Stimulated activated CD8-positive, alpha-beta memory T cell treated with anti-CD3 and anti-CD28 coated beads, Interleukin-4, amount 100 ng/mL, for 1 hour (primary cell): ENCODE measurements at places on chromosomes 1 and 21.

GRCh38 chr1:200228486-200228885 is 181.3 kb downstream of the ZNF281 start:
- no peak for DNase-seq

GRCh38 chr1:43238085-43238484 is 31.7 kb upstream of the TMEM125 start:
- DNase-seq: no peak

DNA sequence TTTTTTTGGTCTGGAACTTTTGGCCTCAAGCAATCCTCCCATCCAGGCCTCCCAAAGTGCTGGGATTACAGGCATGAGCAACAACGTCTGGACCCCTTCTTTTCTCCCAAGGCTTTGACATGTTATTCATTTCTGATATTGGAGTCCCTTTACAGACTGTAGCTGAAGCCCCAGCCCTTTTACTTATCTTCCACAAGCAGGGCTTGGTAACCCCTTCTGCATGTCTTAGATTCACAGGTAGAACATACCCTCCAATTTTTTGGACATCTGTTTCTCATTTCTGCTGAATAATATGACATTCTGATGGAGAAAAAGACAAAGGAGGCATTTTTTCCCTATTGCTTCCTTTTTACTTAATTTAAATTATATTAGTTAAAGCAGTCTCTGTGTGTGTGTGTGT is 39.2 kb upstream of the RGS21 start:
- DNase-seq: no peak

GRCh38 chr21:25465263-25465662 is 142.0 kb downstream of the MRPL39 start:
- DNase-seq: no peak

DNA sequence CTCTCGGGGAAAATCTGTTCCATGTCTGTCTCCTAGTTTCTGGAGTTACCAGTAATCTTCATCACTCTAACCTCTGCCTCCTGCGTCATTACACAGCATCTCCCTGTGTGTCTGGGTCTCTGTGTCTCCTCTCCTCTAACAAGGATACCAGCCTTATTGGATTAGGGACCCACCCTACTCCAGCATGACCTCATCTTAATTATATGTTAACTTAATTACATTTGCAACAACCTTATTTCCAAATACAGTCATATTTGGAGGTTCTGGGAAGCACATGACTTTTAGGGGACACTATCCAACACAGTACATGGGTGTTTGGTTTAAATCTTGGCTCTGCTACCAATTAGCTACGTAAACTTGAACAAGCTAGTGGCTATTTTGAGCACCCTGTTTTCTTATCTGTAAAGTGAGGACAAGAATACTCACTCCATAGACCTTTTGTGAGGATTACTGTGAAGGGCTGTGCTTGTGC is 83.9 kb upstream of the SGIP1 start:
- no peak for DNase-seq

DNA sequence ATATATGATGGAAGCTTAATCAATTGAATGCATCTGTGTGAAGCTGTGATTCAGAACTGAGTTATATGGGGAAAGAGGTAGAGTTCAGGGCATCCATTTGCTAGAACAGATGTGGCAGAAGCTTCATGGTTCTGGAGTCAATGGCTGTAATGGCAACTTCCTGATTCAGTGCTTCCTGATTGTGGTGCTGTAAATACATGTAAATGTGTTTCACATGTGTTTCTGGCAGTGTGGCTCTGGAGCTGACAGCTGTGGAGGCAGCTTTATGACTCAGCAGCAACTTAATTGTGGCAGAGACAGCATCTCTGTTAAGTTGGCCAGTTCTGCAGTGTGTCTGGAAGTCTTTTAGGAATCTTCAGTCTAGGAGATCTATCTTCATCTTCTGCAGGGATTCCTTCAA is 226.6 kb upstream of the ZRANB2 start:
- DNase-seq: no peak

GRCh38 chr1:14320986-14321385 is 277.5 kb upstream of the KAZN start:
- no peak for DNase-seq

DNA sequence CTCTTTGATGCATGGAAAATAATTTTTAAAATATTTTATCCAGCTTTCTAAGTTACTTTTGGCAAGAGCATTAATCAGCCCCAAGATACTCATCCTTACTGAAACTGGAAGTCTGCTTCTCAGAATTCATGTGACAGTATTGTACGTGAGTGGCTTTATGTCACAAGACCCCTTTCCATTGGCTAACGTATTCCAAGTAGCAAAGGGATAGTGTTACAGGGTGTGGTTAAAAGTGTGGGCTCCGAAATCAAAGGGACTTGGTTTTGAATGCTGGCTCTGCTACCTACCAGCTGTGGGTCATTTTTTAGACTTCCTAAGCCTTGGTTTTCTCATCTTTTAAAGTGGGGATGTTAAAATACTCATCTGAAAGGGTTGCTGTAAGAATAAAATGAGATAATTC is 91.7 kb downstream of the RHOU start:
- no peak for DNase-seq

GRCh38 chr1:210448297-210448892 is 119.7 kb downstream of the HHAT start:
- no peak for DNase-seq

GRCh38 chr1:65729259-65729658 is 63.4 kb upstream of the PDE4B start:
- DNase-seq: no peak

DNA sequence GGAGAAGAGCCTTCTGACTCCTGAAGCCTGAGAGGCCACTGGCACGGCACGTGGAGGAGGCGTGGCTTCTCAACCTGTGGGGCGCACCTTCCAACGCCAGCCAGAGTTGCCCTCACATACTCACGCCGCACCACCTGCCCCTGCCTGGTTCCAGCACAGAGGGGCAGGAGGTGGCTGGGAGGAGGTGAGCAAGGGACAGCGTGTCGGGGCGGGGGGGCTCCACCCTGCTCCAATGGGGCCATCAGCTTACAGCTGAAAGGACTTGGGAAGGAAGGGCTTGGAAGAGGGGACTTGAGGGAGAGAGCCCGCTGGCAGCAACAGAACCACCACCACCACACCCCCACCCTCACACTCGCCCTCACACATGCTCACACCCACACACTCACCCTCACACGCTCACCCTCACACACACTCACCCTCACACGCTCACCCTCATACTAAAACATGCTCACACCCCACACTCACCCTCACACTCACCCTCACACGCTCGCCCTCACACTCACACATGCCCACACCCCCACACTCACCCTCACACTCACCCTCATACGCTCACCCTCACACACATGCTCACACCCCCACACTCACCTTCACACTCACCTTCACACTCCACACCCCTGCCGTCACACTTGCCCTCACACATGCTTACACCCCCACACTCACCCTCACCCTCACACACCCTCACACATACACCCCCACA is 41.6 kb upstream of the EDN2 start:
- DNase-seq: no peak

GRCh38 chr1:215425138-215425537 is 142.0 kb upstream of the KCTD3 start:
- no peak for DNase-seq

DNA sequence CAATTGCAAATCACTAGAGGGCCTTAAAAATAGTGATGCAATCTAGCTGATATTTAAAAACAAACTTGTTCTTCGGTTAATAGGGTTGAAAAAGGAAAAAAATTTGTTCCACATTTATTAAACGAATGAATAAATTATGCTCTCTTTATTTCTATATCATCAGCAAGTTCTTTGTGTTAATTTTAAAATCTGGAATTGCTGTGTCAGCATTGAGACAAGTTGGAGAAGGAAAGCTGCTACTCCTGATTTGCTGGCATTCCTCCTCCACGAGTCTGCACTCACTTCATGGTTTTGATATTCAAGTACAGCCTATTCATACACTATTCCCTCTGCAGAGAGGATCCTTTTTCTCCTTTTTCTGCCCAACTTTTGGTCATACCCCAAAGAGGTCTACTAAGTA is 117.6 kb downstream of the MRPL39 start:
- no peak for DNase-seq

DNA sequence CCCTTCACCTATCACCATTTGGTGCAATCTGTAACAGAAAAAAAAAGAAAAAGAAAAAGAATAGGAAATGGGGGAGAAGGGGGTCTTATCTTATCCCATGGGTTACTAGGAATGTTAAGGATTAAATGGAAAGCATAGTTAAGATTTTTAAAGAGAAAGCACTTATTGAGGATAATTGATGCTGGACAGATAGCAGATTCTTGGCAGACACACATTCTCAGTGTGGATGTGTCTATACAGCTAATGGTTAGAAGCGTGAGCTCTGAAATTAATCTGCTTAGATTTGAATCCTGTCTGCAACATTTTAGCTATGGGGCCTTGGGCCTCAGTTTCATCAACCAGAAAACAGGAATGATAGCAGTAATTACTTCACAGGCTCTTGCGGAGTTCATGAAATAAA is 67.1 kb downstream of the SSBP3 start:
- no peak for DNase-seq

GRCh38 chr1:171883849-171884248 is 42.6 kb downstream of the DNM3 start:
- no peak for DNase-seq

GRCh38 chr1:173870252-173871075 is 2.3 kb downstream of the ZBTB37 start:
- no peak for DNase-seq

DNA sequence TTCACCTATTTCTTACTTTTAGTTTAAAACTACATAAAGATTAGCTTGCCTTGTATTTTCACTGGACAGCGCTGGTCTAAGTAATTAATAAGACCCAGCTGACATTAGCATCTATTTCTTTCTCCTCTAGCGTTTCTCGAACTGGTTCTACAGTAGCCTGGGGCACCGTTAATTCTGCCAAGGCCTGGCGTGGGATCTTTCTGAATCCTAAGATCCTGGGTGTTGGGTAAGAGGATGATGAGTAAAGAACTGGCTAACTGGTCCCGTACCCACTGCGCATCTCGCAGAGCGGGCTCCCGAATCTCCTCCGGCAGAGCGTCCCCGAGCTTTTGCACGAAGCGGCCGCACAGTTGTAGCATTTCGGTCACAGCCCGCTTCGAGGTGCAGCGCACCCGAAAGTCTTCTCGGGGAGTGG is 309 bp downstream of the NSL1 start:
- DNase-seq: no peak

DNA sequence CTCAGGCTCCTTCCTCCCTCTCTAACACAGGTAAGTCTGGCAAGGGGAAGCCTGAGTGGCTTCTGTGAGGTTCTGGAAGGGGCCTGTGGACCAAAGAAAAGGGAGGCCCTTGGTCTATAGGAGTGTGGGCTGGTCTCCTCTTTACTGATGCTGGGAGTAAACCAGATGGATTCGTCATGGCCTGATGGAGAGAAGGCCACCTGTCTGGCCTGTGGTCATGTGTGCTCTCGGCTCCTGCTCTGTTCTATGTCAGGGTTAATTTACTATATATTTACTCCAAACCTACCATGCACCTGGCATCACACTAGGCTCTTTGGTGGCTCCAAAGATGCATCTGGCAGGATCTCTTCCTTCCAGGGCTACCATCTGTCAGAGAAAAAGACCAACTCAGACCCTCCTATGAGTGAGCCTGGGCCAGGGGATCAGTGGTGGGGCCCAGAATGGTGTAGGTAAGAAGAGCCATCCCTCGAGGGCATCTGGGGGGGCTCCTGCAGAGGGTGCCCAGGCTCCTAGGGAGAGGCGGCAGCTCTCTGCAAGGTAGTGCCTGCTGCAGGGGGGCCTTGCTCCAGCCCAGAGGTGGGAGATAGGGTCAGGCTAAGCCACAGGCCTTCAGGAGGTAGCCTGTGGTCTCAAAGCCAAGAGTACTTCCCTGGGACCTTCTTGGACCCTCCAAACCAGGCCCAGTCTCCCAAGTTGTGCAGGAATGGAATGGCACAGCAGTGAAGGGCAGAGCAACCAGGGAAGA is 68.2 kb upstream of the SELENON start:
- DNase-seq: no peak

DNA sequence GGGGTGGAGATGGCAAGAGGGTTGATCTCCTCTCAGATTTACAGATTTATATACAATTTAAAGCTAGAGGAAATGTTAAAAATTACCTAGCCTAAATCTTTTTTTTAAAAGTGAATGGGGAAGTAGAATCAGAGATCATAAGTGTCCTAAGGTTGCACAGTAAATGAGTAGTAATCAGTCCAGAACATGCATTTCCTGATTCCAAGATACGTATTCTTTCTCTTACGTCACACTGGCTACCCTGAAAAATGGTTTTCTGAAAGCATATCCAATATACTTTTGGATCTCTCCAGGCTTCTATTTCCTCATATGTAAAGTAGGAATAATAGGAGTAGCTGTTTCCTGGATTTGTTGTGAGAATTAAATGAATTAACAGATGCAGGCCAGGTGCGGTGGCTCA is 11.7 kb downstream of the GADD45A start:
- DNase-seq: no peak

- no peak for DNase-seq
Measured at GRCh38 chr1:4657960-4658541, 3.6 kb downstream of the AJAP1 start.

GRCh38 chr1:3069491-3070308 is 697 bp downstream of the PRDM16 start:
- no peak for DNase-seq

GRCh38 chr1:39216771-39217170 is 12.3 kb downstream of the MACF1 start:
- no peak for DNase-seq

DNA sequence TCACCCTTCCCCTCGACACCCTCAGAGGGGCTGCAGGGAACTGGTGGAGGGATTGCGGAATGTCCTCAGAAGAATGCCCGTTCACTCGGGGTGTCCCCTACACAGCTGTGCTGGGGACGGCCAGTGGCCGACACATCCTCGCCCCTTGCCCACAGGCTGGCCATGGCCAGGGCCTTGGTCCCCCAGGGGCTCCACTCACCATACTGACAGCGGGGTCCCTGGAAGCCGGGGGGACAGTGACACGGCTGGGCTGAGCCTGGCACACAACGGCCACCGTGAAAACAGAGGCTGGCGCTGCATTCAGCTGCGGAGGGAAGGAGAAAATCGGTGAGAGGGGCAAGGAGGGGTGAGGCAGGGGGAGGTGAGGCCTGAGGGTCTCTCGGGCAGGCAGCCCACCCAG is 31.7 kb downstream of the MEGF6 start:
- no peak for DNase-seq

DNA sequence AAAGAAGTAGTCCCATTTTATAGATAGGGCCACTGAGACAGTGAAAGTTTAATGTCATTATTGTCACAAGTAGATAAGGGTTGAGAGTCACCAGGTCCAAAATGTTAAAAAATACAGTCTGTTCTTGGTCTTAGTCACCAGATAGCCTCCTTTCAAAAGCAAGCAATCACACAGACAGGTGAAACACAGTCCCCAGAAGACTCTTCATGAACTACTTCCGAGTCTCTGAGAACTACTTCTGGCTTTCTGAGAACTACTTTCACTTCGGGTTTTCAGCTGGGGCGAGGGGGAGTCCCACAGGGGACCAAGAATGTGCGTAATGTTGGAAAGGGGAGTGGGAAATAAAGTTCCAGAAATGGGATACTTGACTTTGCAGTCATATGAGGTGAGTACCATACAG is 143.2 kb downstream of the HHIPL2 start:
- no peak for DNase-seq

- DNase-seq: no peak
Measured at GRCh38 chr1:29467989-29468900, 231.9 kb downstream of the PTPRU start.

GRCh38 chr1:197598935-197599334 is 176.3 kb downstream of the DENND1B start:
- DNase-seq: no peak

- DNase-seq: no peak
Measured at GRCh38 chr21:41634858-41635257, 126.9 kb upstream of the TMPRSS2 start.
